ENCODE measurements at places on chromosomes 1 and 21. TPM values are rescaled to one million over a fixed set of nuclear protein-coding genes. Genes with fewer than 3 reads are reported as not detected.

FAM3B gene
- total RNA-seq: 63.6 TPM

GNG4 gene
- total RNA-seq: 9.4 TPM

EFHD2 gene
- total RNA-seq: 281 TPM

CFH gene
- total RNA-seq: 23.5 TPM

THEM5 gene
- total RNA-seq: not detected

WDR64 gene
- total RNA-seq: 0.91 TPM

FAM163A gene
- 1.1 TPM for total RNA-seq

TRAF3IP3 gene
- total RNA-seq: 1.6 TPM

BCAN gene
- total RNA-seq: not detected

SYNC gene
- 18.2 TPM for total RNA-seq

RGSL1 gene
- not detected for total RNA-seq

DNA sequence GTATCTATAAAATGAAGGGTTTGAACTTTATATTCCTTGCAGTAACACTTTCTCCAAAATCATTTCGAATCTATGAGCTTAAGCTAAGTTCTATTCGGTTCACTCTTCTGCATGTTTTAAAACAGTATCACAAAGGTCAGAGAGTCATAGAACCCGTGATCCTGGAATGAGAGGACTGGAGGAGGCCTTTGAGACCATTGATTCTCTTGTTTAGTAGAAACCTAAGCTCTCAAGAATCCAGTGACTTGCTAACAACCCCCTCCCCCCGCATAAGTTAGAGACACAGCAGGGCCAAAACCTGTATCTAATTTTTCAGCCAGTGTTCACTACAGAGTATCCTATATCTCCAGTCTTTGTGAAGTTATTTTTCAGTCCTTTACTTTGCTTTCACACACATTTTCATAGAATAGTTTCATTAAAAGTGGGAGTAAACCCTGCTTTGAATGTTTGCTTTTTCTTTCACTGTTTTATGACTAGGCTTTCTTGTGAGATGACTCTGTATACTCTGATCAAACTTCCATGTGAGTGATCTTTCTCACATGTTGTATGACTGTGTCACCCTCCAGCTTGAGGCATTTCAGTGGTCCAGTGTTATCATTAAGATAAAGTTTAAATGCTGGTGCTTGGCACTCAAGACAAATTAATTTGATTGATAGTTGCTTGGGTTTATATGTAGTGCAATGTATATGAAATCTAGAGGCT is 275.4 kb upstream of the SGIP1 start:
- DNase-seq: no peak

GRCh38 chr1:2270260-2271100 is 42.4 kb downstream of the SKI start:
- DNase-seq: no peak

DNA sequence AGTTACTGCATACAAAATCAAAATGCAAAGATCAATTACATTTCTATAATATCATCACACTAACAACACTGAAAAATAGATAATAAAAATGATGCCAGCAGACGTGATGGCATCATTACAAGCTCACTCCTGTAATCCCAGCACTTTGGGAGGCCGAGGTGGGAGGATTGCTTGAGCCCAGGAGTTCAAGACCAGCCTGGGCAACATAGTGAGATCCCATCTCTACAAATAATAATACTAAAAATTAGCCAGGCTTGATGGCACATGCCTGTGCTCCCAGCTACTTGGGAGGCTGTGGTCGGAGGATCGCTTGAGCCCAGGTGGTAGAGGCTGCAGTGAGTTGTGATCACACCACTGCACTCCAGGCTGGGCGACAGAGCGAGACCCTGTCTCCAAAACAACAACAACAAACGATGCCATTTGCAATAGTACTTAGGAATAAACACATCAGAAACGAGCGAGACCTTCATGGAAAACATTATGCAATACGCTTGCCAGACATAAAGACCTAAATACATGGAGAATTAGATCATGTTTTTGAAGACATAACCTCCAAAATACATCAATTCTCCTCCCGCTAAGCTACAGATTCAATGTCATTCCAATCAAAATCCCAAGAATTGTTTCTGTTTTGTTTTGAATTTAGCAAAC is 86.6 kb upstream of the ERRFI1 start:
- no peak for DNase-seq

DNA sequence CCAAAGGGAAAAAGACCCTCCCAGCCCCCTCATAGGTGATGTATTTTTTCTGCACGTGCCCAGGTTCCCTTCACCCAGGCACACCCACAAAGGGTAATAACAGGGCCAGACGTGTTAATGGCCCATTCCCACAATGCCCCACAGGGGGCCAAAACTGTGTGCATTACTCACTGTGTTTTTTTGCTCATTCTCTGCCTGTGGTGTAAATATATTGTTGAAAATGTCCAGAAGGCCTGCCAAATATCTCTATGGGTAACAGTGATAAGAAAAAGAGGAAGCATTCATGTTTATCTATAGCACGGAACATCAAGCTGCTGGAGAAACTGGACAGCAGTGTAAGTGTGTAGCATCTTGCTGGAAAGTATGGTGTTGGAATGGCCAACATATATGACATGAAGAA is 21.9 kb downstream of the RHEX start:
- no peak for DNase-seq

DNA sequence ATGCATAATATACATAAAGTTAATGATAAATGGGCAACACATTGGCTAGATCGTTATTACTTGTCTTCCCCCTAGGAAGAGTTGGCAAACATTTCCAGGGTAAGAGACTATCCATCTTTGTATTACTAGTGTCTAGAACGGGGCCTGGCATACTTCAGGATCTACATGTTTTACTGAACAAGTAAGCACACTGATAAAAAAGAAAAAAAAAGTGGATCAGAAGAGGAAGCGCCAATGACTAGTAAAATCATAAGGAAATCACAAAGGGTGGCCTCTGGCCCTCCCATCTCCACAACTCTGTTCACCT is 482 bp downstream of the TM2D1 start:
- DNase-seq: no peak

GRCh38 chr1:66750577-66750976 is 1.7 kb upstream of the DYNLT5 start:
- no peak for DNase-seq

DNA sequence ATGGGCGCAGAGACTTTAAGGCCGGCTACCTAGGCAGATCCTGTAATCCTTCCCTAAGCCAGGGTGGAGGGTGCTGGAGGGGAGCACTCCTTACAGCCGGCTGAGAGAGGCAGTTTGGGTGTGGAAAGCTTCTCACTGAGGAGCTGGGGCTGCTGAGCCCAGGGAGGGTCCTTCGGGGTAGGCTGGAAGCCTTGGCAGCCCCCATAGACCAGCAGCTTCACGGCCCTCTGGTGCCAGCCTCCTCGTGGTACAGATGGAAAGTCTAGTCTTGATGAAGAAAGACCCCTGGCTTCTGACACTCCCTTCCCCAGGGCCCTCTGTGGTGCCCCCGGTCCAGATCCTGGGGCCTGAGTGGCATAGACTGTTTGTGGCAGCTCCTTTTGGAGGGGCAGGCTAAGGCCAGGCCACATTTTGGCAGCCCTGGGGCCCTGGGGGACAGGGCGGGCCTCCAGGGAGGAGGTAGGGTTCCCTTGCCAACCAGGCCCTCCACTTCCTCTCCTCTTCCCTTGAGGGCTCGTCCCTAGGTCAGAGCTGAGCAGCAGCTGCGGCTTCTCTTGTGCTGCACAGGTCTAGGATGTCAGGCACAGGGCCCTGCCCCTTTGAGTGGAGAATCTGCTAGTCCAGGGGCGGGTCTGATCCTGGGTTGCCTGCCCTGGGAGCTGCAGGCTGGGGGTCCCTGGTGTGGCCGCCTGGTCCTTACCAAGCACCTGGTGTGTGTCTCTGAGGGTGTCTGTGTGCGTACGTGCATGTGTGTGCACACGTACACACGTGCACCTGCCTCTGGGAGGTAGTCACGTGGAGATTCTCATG is 4.8 kb downstream of the AMPD2 start:
- DNase-seq: no peak

- DNase-seq: no peak
Measured at GRCh38 chr1:57506941-57507340, 83.1 kb upstream of the DAB1 start.

DNA sequence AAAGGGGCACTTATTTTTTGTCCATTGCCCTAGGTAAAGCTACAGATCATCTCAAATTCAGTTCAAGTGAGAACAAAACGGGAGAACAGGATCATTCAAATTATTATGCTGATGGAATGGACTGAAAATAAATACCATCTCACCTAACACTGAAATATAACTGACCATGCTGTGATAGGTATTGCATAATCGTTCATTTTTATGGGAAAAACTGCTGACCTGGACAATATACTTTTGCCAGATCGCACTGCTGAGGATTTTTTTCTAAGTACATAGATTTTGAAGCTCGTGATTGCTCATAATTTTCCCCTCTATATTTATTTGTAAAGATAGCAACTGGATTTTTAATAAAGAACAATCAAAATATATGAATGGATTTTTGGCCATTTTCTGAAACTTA is 636.6 kb upstream of the NEGR1 start:
- DNase-seq: no peak

- no peak for DNase-seq
Measured at GRCh38 chr1:165888552-165888920, 61.1 kb downstream of the UCK2 start.

DNA sequence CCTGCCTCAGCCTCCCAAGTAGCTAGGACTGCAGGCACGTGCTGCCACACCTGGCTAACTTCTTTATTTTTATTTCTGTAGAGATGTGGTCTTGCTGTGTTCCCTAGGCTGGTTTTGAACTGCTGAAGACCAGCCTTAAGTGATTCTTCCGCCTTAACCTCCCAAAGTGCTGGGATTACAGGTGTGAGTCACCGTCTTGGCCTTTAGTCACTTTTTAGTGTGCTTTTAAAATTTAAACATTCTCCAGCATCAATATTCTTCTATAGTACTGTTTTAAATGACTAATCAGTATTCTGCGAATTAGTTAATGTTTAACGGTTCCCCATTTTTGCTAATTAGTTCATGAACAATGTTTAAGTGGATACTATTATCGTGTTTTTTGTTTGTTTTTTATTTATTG is 60.6 kb downstream of the DYRK1A start:
- DNase-seq: no peak

DNA sequence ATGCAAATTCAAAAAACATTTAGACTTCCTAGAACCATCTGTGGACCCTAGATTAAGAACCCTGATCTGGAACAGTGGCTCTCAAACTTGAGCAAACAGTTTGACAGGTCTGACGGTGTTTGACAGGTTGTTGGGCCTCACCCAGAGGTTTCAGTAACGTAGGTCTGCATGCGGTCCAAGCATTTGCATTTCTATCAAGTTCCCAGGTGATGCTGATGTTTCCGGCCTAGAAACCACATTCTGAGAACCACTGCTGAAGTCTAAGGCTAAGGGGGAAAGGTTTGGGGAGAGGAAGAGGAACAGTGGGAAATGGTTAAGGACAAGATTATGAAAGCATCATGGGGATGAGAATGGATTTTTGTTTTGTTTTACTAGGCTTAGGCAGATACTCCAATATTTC is 48.6 kb downstream of the MDM4 start:
- DNase-seq: no peak

DNA sequence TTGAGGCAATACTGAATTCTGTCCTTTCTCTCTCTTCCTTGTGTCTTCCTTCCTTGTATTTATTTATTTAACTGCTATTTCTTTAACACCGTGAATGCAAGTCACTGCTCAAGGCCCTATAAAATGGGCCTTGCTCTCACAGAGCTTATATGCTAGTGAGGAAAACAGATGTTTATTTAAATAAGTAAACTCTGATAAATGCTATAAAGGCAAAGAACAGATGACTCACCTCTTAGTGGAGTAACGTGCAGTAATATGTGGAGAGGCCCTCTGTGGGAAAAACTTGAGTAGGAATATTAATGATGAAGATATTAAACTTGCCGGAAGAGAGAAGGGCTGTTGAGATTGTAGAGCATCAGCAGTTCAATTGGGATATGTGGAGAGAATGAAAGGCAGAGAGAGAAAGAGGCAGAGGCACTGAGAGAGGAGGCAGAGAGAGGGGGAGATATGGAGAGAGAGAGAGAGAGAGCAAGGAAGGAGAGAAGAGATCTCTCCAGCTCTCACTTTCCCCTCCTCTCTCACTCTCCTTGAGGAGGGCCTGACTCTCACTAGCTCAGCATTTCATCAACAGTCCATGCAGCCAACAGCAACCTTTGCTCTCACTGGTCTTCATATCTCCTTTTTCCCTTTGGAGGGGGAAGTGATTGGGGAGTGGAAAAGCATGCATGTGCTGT is 322.2 kb downstream of the LMX1A start:
- DNase-seq: no peak

GRCh38 chr1:48608882-48609281 is 136.9 kb upstream of the SPATA6 start:
- no peak for DNase-seq

DNA sequence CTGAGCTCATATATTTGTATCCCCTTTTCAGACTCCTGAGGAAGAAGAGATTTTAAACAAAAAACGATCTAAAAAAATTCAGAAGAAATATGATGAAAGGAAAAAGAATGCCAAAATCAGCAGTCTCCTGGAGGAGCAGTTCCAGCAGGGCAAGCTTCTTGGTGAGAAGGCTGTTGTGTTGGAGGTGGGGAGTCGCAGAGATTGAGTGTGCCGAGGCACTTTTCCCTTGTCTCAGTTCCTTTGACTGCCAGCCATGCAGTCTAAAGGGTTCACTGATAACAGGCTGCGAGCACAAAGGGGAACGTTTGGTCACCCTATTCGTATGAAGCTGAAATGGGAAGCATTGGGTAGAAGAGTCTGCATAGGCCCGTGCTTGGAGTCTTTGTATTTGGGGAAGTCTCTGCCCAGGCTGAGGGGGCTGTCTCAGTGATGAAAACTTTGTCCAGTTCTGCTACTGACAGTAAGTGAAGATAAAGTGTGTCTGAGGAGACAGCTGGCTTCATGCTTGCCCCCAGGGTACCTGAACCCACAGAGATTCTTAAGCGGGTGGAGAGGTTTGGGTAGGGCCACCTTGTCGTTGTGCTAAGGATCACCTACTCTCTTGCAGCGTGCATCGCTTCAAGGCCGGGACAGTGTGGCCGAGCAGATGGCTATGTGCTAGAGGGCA is 2.8 kb downstream of the RPS8 start:
- no peak for DNase-seq

- no peak for DNase-seq
Measured at GRCh38 chr1:145786271-145786670, 37.6 kb downstream of the RNF115 start.

- DNase-seq: no peak
Measured at GRCh38 chr21:23394458-23394857, 2212.8 kb downstream of the MRPL39 start.

DNA sequence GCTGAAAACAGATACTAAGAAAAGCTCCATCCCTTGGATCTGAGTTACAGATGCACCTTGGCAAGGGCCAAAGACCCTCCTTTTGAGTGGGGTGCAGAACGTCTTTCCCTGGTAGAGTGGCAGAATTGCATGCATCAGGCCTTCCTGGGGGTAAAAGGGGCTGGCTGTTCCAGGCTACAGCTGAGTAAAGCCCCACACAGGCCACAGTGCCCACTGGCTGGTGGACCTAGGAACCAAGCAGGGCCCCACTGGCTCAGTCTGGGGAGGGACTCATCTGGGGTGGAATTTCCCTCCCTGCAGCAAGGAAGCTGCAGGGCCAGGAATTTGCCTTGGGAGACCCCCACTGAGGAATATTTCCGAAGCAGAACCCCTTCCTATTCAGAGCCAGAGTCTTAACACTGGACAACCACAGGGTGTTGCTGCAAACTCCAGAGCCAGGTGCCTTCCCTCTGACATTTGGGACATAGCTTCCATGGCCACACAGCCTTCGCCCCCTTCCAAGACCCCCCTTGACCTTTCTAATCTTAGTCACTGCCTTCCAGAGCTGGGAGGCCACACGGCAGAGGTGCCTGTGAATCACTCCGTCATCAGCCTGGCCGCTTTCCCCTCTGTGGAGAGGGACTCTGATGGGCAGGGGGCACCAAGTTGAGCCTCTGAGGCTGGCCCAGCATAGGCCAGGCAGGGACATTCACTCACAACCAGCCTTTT is 52.5 kb downstream of the LACTBL1 start:
- no peak for DNase-seq
